ENCODE measurements at places on chromosomes 7 and 10. TPM values are rescaled to one million over a fixed set of nuclear protein-coding genes. Genes with fewer than 3 reads are reported as not detected.

- H3K4me1 ChIP-seq = no peaks in the 10 kb centered on the region
- no peak overlapping the region for H3K4me3 ChIP-seq
- no peaks in the 10 kb centered on the region for H3K27me3 ChIP-seq
- no peak overlapping the region for H3K27ac ChIP-seq
These were observed 489.2 kb downstream of the MDFIC start for GRCh38 chr7:115410972-115411686.

LBX1 gene
- 0.12 TPM for total RNA-seq

GRCh38 chr10:103793429-103793828 is 61.9 kb downstream of the SH3PXD2A start:
- DNase-seq = no peak
- H3K27ac ChIP-seq = no peak overlapping the region
- H3K36me3 ChIP-seq = no peaks in the 10 kb centered on the region
- no peaks in the 10 kb centered on the region for H3K4me1 ChIP-seq

SAMD9L gene
- 6.5 TPM for total RNA-seq

GRCh38 chr10:60140651-60141632 is 234.6 kb upstream of the CCDC6 start:
- peak overlapping the region; percentile 1 for H3K4me3 ChIP-seq
- peaks cover 22% of the 10 kb centered on the region for H3K4me1 ChIP-seq
- H3K36me3 ChIP-seq = no peaks in the 10 kb centered on the region
- peak; percentile 83 for DNase-seq

DNA sequence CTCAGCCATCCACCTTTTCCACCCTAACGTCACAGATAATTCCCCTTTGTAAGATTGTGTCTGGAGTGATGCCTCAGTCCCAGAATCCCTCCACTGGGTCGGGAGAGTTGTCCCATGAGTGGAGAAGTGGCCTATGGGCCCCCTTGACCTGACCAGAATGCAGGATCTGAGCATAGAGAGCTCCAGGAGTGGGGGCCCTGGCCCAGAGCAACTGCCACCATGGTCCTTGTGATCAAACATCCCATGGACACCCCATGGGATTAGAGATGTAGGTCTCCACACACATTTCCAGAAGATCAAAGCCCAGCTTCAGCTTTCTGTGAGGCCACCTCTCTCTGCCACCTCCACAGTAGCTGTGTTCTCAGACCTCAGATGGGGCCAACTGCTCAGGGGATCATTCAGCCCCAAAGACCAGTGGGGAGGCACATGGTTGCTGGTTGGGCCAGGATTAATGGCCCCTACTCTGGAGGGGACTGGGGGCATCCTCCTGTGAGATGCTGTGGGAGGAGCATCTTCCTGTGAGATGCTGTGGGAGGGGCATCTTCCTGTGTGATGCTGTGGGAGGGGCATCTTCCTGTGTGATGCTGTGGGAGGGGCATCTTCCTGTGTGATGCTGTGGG is 28.5 kb upstream of the DPYSL4 start:
- DNase-seq = no peak
- H3K4me3 ChIP-seq = no peak overlapping the region
- peaks cover 12% of the 10 kb centered on the region for H3K4me1 ChIP-seq
- no peaks in the 10 kb centered on the region for H3K36me3 ChIP-seq

DNA sequence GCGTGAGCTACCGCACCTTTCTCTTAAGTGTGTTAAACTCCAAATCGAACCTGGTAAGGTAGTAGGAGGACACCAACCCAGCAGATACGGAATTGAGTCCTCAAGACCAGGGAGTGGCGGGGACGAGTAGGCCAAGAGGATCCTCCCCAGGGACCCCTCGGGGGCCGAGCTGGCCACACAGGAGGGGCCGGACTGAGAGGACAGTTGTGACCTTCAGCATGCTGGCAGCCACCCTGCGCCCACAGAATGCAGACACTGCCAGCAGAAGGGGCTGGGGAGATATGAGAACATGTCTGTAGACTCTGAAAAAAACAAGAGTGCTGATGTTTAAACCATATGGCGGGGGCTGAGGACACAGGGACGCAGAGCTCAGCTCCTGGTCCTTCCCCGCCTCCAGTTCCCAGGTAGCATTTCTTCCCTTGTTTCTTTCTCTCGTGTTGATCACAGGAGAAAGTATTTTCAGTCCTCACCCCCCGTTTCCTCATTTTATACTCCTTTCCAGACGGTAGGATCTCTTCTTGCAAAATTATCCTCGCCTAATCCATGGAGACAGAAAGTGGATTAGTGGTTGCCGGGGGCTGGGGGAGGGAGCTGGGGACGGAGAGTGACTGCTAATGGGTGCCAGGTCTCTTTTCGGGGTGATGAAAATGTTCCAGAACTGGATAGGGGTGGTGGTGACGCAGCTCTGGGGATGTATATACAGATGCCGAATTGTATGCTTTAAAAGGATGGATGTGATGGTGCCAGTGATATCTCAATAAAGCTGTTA is 11.5 kb upstream of the UNCX start:
- no peaks in the 10 kb centered on the region for H3K36me3 ChIP-seq
- H3K4me1 ChIP-seq = no peaks in the 10 kb centered on the region
- no peaks in the 10 kb centered on the region for H3K27me3 ChIP-seq
- H3K27ac ChIP-seq = no peak overlapping the region

DNA sequence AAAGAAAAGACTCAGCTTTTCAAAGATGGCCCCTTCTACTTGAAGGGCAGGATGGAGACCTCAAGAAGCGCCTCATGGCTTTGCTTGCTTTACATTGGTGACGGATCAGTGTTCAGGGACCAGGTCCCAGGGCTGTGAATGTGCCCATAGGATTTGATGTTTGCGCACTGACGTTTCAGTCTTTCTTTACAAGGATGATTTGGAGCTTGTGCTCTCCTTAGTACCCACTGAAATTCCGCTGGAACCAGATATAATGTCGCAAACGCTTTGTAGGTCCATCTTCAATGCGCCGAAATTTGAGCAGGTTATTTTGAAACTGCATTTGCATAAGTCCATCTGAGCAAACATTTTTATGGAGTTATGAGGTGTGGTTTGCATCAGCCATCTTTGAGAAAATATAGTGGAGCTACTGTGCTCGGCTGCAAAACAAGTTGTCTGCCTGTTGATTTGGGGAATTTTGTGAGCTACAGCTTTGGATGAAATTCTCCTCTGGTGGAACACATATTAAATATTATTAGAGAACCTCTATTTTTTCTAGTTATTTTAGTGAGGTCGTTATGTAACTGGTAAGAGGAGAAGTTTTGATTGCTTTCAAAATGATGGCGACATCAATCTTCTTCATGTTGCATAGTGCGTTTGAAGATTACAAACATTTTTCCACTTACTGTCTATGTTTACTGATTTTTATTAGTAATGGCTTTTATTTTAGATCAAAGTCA is 2.4 kb downstream of the RBM20 start:
- no peaks in the 10 kb centered on the region for H3K36me3 ChIP-seq
- peaks cover 3% of the 10 kb centered on the region for H3K4me1 ChIP-seq
- no peak overlapping the region for H3K4me3 ChIP-seq
- H3K27me3 ChIP-seq = no peaks in the 10 kb centered on the region

DNA sequence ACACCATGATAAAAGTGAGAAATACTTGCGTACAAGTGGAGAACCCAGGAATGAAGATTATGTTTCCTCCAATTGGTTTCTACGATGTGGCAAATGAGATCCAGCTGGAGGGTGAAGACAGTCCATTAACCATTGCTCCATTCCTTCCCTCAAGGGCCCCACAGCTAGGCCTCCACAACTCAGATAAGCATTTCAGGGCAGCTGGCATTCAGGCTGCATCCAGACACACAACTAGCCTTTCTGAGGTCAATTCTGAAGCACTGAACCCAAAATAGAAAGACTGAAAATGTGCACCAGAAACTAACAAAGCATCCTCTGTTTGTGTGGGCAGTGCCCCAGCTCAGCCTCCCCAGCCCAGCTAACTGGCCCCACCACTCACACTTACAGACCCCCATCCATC is 94.8 kb downstream of the GSAP start:
- H3K4me3 ChIP-seq = no peak overlapping the region
- no peaks in the 10 kb centered on the region for H3K27me3 ChIP-seq
- no peaks in the 10 kb centered on the region for H3K36me3 ChIP-seq

DNA sequence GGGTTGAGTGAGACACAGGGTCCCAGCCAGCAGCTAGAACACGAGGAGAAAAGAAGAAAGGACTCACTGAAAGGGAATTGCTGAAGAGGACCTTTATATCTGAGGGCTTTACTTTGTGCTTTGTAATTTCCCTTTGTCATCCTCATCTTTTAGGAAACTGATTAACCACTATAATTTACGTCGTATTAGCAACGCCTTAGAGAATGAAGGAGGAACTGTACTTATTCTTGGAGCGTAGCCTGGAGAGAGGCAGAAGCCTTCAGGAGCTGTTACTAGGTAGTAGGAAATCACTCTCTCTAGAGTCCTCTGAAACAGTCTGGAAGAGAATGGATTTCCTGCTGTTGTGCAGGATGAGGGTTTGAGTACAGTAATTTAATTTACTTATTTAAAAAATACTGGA is 101.0 kb upstream of the STEAP1B start:
- no peaks in the 10 kb centered on the region for H3K36me3 ChIP-seq
- H3K4me1 ChIP-seq = peaks cover 3% of the 10 kb centered on the region
- H3K27ac ChIP-seq = no peak overlapping the region
- no peak overlapping the region for H3K4me3 ChIP-seq
- no peak for DNase-seq

PRKAR2B gene
- total RNA-seq = 81.8 TPM

DNA sequence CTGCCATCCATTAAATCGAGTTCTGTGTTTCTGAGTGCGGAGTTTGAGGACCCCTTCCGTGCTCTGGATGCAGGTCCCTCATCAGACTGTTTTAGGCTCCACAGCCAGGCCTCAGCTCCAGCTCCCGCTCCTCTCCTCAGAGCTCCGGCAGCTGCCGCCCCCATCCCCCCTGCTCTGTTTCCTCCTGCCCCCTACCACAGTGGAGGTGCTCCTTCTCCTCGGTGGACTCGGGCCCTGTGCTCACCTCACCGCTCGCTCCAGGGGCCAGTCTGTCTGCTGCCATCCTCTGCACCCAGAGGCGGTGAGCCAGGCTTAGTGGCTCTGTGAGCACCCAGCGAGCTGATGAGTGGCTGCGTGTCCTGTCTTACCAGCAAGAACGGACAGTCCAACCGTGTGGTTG is 21.4 kb upstream of the PRKAR1B start:
- DNase-seq = no peak
- no peaks in the 10 kb centered on the region for H3K27me3 ChIP-seq
- no peaks in the 10 kb centered on the region for H3K4me1 ChIP-seq
- no peak overlapping the region for H3K27ac ChIP-seq
- H3K4me3 ChIP-seq = no peak overlapping the region
- H3K36me3 ChIP-seq = no peaks in the 10 kb centered on the region

DNA sequence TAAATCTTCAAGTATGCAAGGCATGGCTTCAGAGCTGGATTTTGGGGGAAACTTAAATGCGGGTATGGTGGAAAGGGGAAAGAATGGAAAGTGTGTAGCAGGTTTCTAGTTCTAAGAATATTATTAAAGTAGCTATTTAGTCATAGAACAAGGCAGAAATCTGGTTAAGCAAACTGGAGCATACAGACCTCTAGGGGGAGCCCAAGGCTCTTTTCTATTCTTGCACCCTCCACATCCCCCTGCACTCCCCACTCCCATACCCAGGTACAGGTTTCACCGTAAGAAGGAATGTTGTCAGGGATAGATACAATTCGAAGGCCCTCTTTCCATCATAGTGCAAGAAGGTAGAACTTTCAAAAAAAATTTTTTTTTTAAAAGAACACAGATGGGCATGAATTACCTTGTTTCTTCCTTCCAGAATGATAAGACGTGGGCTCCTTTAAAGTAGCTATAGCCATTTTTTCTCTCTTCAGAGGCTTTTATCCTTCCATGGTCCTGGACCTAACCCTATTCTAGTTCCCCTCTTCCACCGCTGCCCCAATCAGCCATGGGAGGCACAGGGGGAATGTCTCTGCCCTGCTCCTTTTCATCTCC is 41.5 kb upstream of the SMIM30 start:
- no peaks in the 10 kb centered on the region for H3K27me3 ChIP-seq
- no peak overlapping the region for H3K4me3 ChIP-seq
- no peaks in the 10 kb centered on the region for H3K36me3 ChIP-seq
- peak; percentile 19 for DNase-seq
- H3K4me1 ChIP-seq = no peaks in the 10 kb centered on the region
- no peak overlapping the region for H3K27ac ChIP-seq

LIPM gene
- total RNA-seq = not detected

GRCh38 chr10:110714356-110714755 is 70.2 kb downstream of the RBM20 start:
- no peak overlapping the region for H3K4me3 ChIP-seq
- no peak overlapping the region for H3K27ac ChIP-seq
- no peaks in the 10 kb centered on the region for H3K36me3 ChIP-seq
- no peaks in the 10 kb centered on the region for H3K4me1 ChIP-seq
- DNase-seq = no peak
- no peaks in the 10 kb centered on the region for H3K27me3 ChIP-seq

IL6 gene
- total RNA-seq = not detected

GRCh38 chr10:29862923-29863614 is 196.3 kb downstream of the JCAD start:
- no peaks in the 10 kb centered on the region for H3K36me3 ChIP-seq
- no peak for DNase-seq
- H3K27ac ChIP-seq = no peak overlapping the region
- no peak overlapping the region for H3K4me3 ChIP-seq
- peaks cover 18% of the 10 kb centered on the region for H3K4me1 ChIP-seq

DNA sequence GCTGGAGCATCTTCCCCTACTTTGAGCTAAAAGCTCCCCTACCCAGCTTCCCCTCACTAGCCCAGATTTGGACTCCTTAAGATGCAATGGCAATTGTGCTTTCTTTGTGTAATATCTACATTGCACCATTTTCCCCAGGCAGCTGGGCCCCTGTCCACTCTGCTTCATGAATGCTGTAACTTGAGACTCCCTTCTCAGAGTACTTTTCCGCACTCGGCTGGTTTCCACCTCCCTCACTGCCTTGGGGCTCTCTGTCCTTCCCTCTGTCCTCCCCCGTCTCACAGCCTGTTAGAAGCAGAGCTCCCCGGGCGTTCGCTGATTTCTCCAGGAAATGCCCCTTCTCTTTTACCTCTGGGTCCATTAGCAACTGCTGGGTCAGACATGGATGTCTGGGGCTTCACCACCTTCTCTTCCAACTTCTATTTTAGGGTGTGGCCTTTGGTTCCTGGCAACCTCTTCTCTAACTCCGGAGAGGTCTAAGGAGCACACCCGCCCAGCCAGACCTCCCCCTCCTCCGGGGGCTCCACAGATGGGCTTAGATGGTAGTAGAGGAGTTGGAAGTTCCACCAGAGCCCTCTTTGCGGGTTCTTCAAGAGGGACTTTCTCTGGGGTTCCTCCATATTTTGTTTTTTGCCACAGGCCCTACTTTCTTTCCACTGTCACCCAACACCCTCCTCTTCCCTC is 2.9 kb upstream of the TMEM72 start:
- no peaks in the 10 kb centered on the region for H3K27me3 ChIP-seq
- H3K36me3 ChIP-seq = no peaks in the 10 kb centered on the region
- no peak overlapping the region for H3K27ac ChIP-seq
- DNase-seq = no peak
- peaks cover 6% of the 10 kb centered on the region for H3K4me1 ChIP-seq
